ENCODE measurements at places on chromosomes 3 and 15. TPM values are rescaled to one million over a fixed set of nuclear protein-coding genes. Genes with fewer than 3 reads are reported as not detected.
A peak's percentile ranks its signal among the peaks of the same experiment; 100 is the strongest.

Gene ATP13A4
- total RNA-seq: not detected

Gene IGF2BP2
- total RNA-seq: 40.1 TPM

Gene ZNF385D
- total RNA-seq: 11.5 TPM

Gene RTP1
- not detected for total RNA-seq

GRCh38 chr3:4493941-4494894, 1.1 kb downstream of the ITPR1 start:
- DNase-seq: peak; percentile 23

DNA sequence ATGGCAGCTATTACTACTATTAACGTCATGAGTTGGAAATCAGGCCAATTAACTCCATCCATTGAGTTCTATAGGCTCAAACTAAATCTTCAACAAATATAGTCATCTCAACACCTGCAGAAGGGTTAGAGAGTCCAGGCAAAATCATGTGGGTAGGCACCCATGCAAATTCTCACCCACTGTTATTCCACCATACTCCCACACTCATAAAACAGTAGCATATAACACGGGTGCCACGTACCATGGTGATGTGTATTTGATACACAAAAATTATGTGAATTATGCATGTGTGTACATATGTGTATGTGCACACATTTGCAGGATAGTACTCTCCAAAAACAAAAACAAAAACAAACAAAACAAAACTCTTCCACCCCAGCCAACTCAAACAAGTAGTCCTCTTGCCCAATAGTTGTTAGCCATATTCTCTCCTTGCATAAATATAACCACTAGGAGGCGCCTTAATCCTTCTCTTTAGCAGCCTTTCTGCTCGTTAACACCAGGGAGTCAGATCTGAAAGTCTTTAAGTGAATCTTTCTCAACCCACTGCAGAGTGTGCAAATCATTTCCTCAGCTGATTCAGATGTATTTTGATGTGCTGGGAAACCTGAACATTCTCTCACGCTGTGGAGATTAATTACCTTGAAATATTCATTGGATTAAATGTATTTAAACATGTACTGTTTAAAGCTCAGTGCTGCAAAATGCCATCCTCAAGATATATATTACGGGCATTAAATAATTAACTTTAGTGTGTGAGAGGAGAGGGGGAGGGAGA, 38.0 kb upstream of the COPB2 start:
- DNase-seq: peak; percentile 86

DNA sequence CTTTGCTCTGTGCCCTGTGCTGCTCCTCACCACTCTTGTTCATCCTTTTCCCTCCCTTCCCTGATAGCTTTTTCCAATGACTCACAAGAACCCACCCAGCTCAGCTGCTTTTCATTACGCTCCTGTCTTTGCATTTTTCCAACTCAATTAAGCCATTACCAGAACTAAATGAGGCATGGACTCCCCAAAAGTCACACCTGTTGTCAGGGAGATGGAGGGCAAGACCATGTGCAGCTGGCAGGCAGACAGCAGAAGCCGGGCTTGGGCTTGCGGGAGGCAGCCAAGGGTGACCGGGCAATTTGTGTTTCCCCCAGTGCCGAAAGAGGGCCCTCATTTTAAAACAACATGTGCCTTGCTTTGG, 64.3 kb downstream of the CASR start:
- DNase-seq: no peak

GRCh38 chr3:71078199-71078598, 505.3 kb downstream of the FOXP1 start:
- no peak for DNase-seq

DNA sequence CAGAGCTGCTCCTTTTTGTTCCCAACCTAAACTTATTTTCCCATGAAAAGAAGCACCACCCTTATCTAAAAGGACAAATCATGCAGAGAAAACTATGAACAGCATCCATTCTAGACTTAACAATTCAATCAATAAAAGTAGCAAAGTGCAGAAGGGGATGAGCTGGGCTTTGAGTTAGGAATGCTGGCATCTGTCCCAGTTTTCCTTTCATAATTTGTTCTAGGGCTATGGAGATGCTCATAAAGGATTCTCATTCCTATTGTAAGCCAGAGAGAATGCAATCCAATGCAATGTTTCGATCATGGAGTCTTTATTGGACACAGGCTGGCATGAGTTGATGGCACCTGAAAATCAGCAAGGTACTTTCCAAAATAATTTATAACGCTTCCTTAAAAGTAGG, 330.6 kb downstream of the VPS13C start:
- no peak for DNase-seq

DNA sequence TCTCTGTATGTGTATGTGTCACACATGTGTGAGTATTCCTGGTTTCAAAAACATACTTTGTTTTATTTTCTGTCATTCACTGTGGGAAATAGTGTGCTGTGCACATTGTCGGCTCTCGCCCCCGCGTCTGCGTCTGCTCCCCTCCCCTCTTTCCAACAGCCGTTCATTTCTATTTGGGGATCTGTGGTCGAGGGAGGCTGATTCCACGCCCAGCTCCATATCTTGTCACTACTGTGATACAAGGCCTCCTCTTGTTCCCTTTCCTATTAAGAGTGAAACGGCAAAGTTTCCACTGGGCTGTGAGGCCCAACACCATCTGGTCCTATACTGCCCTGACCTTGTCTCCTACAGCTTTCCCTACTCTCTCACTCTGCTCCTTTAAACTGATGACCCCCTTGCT, 172.5 kb upstream of the LRIG1 start:
- no peak for DNase-seq

Data from fibroblast of the aortic adventitia (primary cell).